AG09319 (cell line): ENCODE measurements at places on chromosomes 2 and 18.

DNA sequence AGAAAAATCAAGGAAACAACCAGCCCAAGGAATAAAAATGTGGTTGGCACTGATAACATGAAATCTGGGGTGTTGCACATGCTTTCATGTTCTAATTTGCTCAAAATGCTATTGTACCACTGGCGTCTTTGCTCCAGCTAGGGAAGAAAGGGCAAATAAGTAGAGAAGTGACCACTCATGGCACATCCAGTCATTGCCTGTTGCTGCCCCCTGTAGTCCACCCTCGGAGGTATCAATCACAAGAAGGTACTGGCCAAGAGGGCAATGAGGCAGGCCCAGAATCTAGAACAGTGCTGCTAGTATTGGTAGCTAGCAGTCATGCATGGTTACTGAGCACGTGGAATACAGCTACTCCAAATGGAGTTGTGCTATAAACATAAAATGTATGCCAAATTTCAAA lies 213.4 kb downstream of the CDCA7 start:
- DNase-seq: no peak

DNA sequence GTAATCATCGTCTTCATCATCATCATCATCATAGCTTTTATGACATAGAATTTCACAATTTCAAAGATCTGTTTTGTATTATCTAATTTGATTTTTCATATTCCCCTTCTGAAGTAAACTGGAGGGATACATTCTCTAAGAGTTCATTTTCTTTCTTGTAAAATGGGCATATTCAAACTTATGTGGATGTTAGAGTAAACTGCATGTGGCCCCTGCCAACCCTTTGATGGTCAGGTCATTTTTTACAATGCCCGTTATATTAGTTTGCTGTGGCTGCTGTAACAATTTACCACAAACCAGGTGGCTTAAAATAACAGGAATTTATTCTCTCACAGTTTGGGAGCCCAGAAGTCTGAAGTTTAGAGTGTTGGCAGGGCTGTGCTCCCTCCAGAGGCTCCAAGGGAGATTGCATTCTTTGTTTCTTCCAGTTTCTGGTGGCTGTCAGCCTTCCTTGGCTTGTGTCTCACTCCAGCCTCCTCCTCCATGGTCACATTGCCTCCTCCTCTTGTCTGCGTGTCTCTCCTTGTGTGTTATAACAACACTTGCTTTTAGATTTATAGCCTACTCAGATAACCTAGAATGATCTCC lies 127.5 kb upstream of the MMADHC start:
- DNase-seq: no peak

GRCh38 chr2:230135130-230135525 lies 66.4 kb upstream of the SLC16A14 start:
- DNase-seq: no peak

- DNase-seq: no peak
These were observed 71.8 kb upstream of the SPRED2 start for GRCh38 chr2:65504201-65504600.

DNA sequence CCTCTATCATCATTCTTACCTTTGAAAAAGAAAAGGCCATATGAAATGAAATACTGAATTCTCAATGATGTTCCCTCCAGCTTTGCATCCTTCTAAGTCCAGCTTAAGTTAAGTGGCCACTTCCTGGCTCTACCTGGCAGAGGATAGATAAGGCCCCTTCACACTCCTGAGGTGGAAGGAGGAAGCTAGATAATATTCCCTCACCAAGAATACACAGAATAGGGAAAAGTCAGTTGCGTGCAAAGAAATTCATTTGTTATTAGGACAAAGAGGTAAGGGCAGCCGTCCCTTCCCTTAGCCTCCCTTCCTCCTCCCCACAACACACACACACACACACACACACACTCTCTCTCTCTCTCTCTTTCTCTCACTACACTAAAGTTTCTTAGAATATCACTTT lies 37.5 kb downstream of the OLA1 start:
- no peak for DNase-seq

DNA sequence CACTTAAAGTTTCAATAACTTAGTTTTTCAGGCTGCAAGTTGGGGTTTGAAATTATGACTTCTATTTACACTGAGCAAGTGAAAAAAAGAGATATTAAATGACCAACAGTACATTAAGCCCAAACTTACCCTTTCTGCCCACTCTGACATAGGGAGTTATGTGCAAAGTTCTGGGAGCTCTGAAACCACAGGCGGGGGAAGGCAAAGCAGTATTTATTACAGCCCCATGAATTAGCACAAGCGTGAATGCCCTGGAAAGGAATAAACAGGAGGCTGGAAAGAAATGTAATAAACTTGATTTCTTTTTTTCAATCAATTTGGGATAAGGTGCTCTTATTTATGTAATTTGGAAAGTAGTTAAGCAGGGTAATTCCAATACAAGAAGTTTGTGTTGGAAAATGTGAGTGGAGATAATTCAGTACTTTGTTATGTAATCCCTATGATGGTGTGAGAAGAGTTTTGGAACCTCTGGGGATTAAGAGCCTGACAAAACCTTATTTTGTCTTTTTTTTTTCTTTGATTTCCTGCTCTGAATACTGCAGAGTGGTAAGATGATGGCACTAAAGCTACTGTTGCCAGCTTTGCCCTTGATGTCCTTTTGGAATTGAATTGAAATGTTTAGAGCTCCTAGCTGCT lies 351.5 kb downstream of the ARHGAP15 start:
- DNase-seq: no peak

- DNase-seq: peak; percentile 18
These were observed 56.1 kb upstream of the SLC35G4 start for GRCh38 chr18:11553098-11553940.

DNA sequence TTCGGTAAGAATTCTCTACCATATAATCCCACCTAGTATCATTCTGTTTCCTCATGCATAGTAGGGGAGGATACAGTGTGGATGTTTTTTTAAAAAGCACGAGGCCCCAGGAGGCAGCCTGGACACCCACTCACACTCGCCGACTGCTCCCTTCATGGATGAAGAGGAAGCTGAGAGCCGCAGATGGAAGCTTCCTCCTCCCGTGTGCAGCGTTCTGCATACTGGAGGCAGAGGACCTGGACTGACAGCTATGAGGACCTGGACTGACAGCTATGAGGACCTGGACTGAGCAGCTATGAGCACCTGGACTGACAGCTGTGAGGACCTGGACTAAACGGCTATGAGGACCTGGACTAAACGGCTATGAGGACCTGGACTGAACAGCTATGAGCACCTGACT lies 234.4 kb downstream of the NDUFA10 start:
- DNase-seq: no peak

DNA sequence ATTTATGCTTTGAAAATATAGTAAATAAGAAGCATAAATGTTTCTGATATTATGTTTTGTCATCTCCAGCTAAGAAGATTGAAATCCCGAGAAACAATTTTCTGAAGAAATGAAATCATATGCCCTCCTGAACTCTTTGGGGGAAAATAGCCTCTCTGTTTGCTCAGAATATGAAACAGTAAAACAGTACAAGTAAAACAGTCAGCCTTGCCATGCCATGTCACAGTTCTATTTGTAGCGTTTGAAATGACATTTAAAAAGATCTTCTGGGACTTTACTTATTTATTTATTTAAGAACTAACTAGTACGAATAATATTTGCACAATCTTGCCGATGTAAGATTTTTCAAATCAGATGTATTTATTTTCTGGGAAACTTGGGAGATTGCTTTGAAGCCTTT lies 98.0 kb downstream of the LNPK start:
- DNase-seq: no peak
